ENCODE measurements at places on chromosomes 6 and 20.

GRCh38 chr20:45944965-45945677 lies 10.6 kb downstream of the PCIF1 start:
- no peak for DNase-seq

DNA sequence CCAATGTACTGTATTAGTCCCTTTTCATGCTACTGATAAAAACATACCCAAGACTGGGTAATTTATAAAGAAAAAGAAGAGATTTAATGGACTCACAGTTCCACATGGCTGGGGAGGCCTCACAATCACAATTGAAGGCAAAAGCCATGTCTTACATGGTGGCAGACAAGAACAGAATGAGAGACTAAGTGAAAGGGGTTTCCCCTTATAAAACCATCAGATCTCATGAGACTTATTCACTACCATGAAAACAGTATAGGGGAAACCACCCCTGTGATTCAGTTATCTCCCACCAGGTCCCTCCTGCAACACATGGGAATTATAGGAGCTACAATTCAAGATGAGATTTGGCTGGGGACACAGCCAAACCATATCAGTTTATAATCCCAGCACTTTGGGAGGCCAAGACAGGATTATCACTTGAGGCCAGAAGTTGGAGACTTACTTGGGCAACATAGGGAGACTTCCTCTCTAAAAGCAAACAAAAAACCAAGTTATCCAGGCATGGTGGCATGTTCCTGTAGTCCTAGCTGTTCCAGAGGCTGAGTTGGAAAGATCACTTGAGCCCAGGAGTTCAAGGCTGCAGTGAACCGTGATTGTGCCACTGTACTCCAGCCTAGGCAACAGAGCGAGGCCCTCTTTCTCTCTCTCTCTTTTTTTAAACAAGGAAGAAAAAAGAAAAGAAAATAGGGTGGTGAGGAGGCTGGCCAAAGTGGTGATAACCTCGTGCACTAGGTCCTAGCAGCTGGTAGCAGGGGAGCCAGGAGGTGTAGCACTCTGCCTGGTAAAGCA lies 22.9 kb upstream of the DDR1 start:
- DNase-seq = no peak

DNA sequence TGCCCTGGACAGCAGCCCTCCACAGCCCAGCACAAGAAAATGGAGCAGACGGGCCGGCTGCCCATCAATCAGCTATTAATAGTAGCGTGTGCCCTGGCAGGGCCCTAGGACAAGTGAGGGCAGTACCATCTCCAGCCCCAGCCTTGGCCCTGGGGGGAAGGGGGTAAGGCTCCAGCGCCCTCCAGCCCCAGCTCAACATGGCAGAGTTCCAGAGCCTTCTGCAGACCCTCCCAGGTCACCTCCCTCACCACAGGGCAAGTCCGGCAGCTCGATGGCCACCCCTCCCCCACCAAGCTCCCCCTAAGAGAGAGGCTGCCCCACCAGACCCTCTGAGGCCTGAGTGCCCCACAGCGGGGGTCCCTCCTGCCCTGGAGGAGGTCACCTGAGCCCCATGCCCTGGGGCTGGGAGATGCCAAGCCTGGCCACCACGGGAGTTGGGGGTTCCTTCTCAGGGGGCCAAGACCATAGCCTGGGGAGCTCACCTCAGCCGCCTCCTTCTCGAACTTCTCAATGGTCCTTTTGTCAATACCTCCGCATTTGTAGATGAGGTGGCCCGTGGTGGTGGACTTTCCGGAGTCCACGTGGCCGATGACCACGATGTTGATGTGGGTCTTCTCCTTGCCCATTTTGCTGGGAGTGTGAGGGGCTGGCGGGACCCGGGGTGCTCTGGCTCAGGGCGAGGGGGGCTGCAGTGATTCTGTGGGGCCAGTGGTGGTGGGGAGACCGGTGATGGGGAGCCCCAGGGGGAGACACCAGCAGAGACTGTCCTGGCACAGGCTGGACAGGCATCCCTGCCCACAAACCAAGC lies 1.5 kb downstream of the EEF1A2 start:
- DNase-seq = no peak

- no peak for DNase-seq
Observed at GRCh38 chr20:20317621-20318364, 50.1 kb upstream of the INSM1 start.

DNA sequence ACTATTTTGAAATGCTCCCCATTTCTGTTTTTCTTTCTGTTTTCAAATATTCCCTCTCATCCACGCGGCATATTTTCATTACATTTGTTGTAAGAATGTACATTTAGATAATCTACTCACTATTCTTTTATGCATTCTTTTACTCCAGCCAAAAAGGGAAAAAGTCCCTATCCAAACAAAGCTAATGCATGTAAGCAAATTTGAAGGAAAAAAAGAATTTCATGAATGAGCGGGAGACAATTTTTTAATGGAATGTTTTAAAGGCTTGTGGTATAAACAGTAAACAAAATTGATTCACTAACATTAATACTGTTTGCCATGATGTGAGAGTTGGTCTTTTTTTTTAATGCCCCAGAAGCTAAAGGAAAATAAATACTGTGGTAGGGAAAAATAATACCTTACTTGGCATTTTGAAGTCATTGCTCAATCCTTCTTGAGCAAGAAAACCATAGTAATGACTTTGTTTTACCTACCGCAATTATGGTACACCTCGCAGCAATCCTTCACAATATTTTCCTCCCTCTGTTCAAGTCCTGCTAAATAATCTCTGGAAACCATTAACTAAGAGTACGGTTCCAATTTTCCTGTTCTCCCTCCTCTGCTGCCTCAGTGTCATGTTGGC lies 79.0 kb downstream of the BACH2 start:
- peak; percentile 56 for DNase-seq

- DNase-seq = no peak
Observed at GRCh38 chr6:16403831-16404230, 165.4 kb downstream of the GMPR start.

DNA sequence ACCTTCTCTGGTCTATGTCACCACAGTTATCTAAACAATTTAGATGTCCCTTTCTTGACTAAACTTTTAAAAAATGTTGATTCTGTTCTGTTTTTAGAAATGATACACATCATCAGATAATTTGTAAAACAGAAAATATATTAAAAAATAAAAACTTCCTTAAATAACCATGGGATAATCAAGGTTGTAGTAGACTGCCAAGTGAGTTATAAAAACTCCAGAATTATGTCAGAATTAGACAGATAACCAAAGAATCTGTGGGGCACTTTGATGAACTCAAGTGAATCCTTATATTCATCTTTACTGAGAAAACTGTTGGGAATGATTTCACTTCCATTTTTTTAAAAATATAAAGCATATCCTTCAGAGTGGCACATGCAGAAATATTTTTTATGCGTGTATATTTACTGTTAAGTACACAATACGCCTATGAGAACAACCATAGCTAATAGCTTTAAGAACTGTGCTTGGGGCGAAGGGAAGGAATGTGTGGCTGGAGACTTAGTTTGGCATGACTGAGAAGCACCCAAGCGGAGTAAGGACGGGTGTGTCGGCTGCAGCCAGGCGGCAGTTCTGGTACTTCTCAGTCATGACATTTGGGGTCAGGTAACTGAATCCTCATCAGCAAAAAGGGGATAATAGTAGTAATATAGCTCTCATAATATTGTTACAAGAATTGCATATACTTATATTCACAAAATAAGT lies 604.7 kb upstream of the CITED2 start:
- DNase-seq = no peak

- DNase-seq = peak; percentile 58
Observed at GRCh38 chr6:144662812-144663365, 377.8 kb downstream of the UTRN start.

GRCh38 chr6:168419569-168419968 lies 21.4 kb upstream of the SMOC2 start:
- DNase-seq = no peak

DNA sequence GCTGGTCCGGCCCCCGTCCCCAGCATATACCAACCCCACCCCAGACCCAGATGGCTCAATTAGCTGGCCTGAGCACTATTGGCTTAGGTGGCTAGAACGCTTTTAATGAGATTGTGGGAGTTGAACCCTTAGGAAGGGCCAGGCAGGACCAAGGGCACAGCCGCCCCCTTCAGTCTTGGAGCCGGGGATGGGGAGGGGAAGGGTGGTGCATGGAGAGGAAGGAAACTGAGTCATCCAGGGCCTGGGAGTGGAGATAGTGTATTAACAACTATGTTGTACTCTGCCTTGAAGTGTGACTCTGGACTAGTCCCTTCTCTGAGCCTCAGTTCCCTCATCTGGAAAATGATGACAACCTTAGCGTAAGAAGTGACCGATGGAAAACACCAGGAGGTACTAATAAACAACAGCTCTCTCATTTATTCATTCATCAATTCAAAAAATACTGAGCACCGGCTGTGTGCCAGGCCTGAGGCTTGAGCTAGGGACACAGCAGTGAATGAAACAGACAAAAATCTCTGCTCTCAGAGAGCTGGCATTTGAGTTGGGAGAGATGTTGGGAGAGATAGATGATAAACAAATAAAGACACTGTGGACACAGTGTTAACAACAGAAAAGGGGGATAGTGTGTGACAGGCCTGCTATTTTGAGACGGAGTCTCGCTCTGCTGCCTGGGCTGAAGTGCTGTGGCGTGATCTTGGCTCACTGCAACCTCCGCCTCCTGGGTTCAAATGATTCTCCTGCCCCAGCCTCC lies 11.5 kb downstream of the PEDS1 start:
- DNase-seq = no peak

DNA sequence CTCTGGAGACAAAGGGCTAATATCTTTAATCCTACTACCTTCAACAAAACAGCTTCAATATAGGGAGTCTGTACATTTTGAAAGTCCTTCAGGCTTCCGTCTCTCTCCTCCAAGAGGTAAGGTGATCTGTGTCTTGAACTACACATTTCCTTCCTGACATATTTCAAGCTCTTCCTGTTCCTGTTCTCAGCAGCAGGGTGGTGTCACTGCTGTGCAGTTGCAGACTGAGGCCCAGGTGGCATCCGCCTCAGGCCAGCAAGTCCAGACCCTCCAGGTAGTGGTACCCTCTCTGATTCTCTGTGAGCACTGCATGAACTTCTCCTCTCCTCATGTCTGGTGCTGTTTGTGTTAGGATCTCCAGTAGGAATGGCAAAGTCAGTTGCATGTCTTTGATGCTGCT lies 7.8 kb downstream of the NFYA start:
- DNase-seq = no peak

- DNase-seq = peak; percentile 69
Observed at GRCh38 chr6:129592516-129593232, 117.3 kb downstream of the ARHGAP18 start.

DNA sequence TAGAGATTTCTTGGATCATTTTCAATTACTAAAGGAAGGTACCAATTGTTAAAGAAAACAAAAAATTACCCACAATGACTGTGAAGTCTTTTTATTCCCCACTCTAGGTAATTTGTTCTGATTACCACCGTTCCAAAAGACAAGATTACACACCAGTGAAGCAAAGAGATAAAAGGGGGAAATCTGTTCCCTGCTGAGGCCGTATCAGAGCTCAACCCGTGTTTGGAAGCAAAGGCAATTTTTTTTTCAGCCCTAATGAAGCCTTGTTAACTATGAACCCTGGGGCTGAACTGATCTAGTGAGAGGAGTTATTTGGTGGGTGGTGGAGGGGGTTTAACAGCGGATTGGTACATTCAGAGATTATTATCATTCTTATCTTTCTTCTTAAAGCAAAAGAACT lies 128.5 kb downstream of the ALDH8A1 start:
- DNase-seq = no peak

DNA sequence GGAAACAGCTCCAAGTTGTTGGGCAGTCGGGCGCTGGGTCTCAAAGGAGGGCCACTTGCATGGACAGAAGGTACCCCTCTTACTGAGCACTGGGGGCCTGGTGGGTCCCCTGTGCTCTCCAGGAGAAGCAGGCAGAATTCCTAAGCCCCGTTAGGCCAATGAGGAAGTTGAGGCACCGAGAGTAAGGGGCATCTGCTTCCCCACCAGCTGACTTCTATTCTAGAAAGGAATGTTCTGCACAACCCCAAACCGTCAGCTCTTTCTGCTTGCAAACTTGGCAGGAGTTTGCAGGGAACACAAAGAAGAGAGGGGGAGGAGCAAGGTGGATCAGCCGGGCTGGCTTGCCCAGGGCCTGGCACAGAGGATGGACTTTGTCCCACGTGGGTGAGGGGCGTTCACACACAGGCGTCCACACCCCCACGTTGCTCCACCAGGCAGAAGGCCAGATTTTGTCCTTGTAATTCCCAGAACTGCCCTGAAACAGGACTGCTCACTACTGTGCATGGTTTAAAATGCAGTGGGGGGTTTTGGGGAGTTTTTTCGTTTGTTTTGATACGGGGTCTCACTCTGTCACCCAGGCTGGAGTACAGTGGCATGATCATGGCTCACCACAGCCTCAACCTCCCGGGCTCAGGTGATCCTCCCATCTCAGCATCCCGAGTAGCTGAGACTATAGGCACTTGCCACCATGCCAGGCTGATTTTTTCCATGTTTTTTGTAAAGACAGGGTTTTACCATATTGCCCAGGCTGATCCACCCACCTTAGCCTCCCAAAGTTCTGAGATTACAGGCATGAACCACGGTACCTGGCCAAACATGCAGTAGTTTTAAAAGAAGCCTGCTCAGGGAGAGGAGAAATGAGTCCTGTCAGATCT lies 93.3 kb downstream of the SNX5 start:
- peak; percentile 52 for DNase-seq

DNA sequence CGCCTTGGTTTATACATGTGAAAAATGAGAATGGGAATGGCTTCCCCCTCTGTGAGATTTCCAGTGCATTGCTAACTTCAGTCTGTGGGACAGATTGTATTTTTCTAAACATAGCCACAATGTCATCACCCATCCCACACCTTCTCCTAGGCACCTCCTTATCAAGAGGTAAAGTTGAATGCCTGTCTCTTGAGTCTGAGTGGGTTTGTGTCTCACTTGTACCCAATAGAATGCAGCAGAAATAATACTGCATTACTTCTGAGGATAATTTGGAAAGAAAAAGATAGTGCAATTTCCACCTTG lies 27.9 kb downstream of the RIN2 start:
- no peak for DNase-seq

DNA sequence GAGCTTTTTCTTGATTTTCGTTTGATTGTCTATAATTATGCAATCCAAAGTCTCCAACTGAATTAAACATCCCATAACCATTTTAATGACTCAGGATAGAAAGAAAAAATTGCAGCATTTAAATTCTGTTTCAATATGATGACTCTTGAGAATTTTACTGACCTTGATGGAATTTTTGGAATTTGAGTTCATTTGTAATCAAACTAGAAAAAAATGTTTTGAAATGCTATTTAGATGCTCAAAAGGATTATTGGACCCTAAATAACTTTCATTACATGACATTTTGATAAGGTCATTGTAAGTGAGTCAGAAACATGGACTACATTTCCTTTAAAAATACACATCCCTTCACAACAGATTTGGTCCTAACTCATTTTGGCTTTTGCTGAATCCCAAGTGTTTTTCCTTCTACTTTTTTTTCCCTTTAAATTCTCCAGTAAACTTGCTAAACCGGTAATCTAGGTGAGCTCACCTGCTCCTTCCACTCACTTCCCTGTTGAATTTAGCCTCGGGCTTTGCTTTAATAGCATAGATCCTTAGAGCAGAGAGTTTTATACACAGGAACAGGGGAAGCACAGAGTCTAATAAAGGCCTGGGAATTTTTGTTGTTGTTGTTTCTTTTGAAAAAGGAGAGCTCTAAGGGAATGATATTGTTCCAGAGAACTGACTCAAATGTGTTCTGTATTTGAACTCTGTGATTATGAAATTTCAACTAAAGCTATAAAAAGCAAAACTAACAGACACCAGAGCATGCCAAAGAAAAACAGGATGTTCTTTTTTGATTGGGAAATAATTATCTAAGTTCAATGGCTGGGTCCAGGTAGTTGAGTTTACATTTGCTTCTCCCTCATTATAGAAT lies 1088.2 kb upstream of the CITED2 start:
- DNase-seq = peak; percentile 96

All from epithelial cell of esophagus (primary cell).